ENCODE measurements at places on chromosomes 5 and 9. TPM values are rescaled to one million over a fixed set of nuclear protein-coding genes. Genes with fewer than 3 reads are reported as not detected.

GRCh38 chr9:14722391-14723035 is at the start of gene CER1:
Gene CER1, minus strand, starts transcription at chr9:14722733. Its CDS starts 61 bp downstream, at chr9:14722672.
- DNase-seq, result no peak

BHMT gene
- 0.30 TPM for total RNA-seq

GRCh38 chr5:73529081-73529480 is 30.8 kb downstream of the BTF3 start:
- DNase-seq, result no peak

GABRA1 gene
- total RNA-seq, result not detected

KLF4 gene
- 613 TPM for total RNA-seq

GRCh38 chr5:135013947-135014570 is 20.0 kb downstream of the PITX1 start:
- peak; percentile 40 for DNase-seq

MEIKIN gene
- total RNA-seq, result not detected

DMRTA1 gene
- 0.08 TPM for total RNA-seq

GRCh38 chr9:104078596-104078995 is 15.5 kb upstream of the SMC2 start:
- DNase-seq, result no peak

DNA sequence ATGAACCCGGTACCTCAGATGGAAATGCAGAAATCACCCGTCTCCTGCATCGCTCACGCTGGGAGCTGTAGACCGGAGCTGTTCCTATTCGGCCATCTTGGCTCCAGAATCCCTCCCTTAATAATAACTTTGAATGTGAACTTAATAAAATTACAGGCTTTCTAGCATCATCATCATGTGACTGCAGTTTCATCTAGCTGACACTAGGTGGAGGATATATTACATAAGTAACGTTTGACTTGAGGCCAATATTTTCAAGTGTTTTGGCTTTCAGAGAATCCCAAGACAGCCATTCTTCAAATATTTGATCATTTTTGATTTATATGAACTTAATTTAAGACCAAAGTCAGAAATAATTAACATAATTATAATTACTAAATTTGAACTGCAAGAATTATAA is 474.9 kb upstream of the CDH10 start:
- DNase-seq, result no peak

DNA sequence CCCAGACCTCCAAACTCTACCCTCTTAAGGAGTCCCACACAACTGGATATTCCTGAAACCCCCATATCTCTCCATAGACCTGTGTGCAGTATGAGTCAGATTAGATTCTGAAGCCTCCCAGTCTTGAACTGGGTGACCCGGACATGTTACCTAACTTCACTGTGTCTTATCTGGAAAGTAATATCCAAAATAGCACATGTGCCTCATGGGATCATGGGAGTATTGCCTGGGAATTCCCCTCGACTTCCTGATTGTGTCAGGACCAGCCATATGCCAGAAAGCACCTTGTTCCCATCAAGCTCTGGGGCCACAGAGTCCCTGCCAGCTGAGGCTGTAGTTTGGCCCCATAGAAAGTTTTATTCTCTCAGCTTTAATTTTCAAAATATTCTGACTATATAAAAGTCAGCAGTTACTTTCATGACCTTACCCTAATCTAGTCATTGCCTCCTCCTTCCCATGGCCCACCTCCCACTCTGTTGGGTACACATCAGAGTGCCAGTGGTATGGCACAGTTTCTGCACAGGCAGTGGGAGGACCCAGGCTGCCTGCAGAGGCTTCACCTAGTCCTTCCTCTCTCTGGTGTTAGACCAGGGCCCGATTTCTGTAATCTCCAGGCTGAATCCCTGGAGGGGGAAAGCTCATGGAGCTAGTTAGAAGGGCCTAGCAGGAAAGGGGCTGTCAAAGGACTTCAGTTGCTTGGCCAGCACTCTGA is 19.5 kb upstream of the B4GALT1 start:
- no peak for DNase-seq

- DNase-seq, result no peak
These were observed 9.7 kb upstream of the PSMD5 start for GRCh38 chr9:120852240-120853010.

GRCh38 chr9:129562917-129563316 is 58.0 kb downstream of the C9orf50 start:
- no peak for DNase-seq

- no peak for DNase-seq
These were observed at the start of gene SLC34A3 for GRCh38 chr9:137230705-137231371. Gene SLC34A3, plus strand, starts transcription at chr9:137230901. Its CDS starts 802 bp downstream, at chr9:137231703.

- DNase-seq, result no peak
These were observed 107.5 kb downstream of the GADD45G start for GRCh38 chr9:89712283-89712682.

- no peak for DNase-seq
These were observed 177.3 kb upstream of the SPEF2 start for GRCh38 chr5:35440409-35440808.
